ENCODE measurements at places on chromosomes 2 and 18.

GRCh38 chr2:60544062-60544461 is 9.4 kb downstream of the BCL11A start:
- DNase-seq, result no peak

DNA sequence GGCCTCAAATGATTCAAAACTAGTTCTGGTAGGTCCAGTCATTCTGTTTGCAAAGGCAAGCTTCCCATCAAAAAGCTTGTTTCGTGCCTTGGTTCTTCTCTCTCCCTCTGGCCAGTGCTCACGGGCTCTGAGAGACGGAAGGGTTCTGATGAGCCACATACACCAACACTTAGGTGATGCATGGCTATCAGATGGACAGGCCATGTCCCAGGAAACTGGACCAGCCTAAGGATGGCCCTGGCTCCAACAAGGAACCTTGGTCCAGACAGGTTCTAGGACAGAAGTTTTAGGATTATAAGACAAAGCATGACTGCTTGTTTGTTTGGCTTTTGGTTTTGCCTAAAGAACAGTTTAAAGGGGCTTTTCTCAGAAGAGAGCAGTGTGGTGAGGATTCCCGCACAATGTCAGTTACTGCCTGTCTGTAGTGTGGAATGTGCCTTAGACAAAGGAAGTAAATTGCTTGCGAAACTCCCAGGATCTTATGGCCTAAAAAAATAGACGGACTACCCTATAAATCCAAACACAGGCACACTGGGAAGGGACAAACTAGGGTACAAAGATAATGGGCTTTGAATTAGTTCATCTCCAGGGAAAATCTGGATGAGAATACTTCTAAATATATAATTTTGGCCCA is 10.3 kb downstream of the CYP1B1 start:
- no peak for DNase-seq

- no peak for DNase-seq
These were observed 435.7 kb downstream of the TXNL1 start for GRCh38 chr18:56202678-56203077.

GRCh38 chr2:237872178-237872887 is 12.9 kb downstream of the RAMP1 start:
- no peak for DNase-seq

- peak; percentile 16 for DNase-seq
These were observed 1.1 kb upstream of the TACR1 start for GRCh38 chr2:75200140-75201096.

Data from hematopoietic multipotent progenitor cell (in vitro differentiated cells).